IMR-90 (cell line): ENCODE measurements at places on chromosomes 5 and 9. TPM values are rescaled to one million over a fixed set of nuclear protein-coding genes. Genes with fewer than 3 reads are reported as not detected.

DNA sequence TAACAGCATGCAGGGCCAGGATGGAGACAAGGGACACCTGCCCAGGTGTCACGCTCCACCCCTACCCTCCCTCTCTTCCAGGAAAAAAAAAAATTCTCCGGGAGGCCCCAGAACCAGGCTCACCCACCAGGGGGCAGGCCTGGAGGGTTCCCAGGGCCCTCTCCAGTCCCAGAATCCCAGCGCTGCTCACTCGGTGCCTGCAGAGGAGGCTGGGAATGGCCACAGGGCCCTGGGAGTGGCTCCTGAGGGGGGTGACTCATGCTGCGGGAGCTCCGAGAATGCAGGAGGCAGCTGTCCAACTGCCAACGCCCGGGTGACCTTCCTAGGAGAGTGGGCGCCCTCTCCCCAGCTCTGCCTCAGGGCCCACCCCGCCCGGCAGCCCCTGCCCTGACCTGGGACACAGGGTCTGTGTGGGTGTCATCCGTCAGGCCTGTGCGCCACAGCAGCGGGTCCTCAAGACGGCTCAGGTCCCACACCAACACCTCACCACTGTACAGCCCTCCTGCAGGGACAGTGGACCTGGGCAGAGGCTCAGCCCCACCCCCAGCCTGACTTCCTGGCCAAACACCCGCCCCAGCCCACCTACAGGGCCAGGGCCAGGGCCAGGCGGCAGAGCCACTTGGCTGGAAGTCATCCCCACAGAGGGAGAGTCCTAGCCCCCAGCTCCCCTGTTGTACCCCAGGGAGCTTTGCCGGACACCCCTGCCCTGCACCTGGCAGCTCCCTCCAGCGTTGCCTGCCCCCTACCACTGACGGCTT, 21.2 kb downstream of the DYNC2I2 start:
- peak; percentile 94 for DNase-seq

DNA sequence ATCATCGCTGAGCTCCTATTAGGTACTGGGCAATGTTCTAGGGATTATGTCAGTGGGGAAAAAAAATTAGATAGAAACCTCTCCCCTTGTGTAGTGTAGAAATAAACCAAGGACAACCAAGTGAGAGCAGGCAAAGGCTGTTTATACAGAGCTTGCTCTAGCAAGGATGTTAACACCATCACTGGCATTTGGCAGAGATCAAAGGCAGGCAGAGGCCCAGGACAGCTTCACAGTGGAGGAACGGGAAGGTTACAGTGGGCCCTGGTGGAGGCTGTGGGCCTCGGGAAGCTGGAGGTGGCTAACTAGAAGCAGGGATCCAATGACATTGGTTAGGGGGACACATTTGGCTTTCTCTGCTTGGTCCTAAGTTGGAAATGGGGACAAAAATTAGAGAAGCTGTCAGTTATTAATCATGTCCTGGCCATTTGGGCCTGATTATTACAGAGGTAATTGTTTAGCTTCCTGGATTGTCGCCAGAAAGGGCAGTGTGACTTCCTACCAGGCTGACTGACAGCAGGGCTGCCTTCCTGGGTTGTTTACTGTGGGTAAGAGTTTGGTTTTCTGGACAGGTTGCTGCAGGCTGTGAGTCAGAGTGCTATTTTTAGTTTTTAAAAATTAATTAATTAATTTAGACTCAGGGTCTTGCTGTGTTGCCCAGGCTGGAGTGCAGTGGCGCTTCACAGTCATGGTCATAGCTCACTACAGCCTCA, 259.3 kb downstream of the ROR2 start:
- DNase-seq, result no peak

DNA sequence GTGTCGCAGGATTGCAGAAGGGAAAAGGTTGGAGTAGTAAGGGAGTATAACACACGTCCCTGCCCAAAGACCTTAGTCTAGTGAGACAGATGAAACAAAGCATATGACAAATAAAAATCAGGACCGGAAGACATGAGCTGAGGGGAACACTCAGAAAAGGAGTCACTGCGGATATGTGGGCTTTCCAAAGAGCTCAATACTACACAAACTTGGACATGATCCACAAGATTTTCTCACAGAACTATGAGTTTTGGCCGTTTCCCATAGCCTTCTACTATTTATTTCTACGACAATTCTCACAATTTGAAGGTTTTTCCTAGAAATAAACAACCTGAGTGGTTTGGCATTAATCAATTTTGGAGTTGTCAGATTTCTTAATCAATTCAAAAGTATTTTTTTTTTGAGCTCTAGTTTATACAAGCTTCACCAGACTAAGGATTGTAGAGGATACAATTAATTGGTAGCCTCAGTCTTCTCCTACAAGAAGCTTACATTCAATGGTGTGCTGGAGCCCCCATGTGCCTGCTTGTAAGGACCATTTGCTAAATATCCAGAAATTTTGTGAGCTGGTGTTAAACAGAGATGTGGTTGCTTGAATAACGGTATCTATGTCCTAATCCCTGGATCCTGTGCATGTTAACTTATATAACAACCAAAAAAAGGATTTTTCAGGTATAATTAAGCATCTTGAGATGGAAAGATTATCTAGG, 91.4 kb downstream of the ADAMTS12 start:
- no peak for DNase-seq

DNA sequence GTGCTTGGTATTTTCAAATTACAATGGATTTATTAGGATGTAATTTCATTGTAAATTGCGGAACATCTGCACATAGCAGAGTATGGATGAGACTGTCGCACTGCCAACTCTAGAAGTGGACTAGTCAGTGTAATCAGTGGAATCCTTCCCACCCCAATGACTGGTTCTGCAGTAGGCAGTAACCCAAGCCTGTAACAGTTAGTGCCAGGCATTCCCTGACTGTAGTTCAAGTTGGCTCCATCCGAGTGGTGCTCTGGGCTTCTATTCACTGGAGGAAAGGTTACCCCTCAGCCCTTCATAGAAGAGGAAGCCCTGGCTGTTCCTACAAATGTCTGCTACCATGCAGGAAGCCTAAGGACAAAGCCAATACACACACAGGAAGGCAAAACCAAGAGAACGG, 23.2 kb downstream of the AK3 start:
- no peak for DNase-seq

- DNase-seq, result no peak
Measured at GRCh38 chr5:102834438-102834964, 79.4 kb downstream of the PAM start.

GRCh38 chr5:144201588-144201987, 30.9 kb downstream of the KCTD16 start:
- DNase-seq, result no peak

GRCh38 chr9:4862506-4863250, 69.9 kb downstream of the RCL1 start:
- peak; percentile 51 for DNase-seq

GRCh38 chr5:141095263-141095641, 837 bp downstream of the PCDHB2 start:
- DNase-seq, result no peak

DNA sequence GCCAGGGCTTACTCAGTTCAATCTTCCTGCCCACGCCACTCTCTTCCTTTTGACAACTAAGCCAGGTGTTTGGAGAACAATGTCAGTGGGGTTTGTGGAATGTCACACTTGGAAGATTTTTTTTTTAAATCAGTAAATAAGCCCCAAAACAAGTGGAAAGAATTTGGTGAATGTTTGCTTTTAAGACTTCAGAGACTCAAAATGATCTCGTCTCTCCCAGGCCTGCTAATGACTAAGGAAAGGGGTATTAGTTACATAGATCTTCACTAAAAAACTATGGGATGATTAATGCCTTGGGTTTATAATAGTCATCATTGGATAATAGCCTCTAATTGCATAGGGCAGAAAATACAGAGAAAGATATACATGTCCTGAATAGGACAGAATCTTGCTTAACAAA, 166.4 kb downstream of the DMRT2 start:
- DNase-seq, result peak; percentile 18

DNA sequence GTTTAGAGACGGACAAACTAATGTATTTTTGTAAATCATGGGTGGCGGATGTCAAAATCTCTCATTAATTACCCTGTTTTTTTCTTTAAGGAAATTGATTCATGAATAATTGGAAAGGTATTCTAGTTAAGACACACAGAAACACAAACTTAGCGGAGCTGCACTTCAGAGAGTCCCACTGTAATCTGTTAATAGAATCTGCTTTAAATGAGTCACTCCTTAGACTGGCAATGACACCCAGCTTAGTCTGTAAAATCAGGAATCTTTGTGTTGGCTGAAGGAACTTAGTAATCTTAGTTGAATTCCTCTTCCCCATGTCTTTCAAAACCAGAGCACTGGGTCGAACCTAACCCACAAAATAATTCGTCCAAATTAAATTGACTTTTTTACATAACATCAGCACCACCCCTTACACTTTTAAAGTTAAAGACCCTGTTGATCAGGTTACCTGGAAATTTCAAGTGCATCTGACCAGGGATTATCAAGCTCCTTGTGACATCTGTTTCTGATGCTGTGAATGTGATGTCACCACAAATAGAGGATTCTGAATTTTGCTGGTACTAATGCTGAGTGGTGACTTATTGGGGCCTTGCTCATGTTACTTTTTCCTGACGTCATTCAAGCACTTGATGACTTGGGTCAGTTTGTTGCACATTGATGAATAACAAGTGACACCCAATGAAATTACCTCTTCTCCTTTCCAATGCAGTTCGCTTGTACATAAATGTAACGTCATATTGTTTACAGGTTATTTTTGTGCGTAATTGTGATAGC, 313.6 kb downstream of the KCTD16 start:
- DNase-seq, result peak; percentile 67

GRCh38 chr5:104353371-104353770, 790.8 kb upstream of the NUDT12 start:
- no peak for DNase-seq

- DNase-seq, result no peak
Measured at GRCh38 chr5:14504332-14504727, 77.3 kb upstream of the OTULINL start.

- no peak for DNase-seq
Measured at GRCh38 chr5:172200476-172200875, 6.5 kb downstream of the EFCAB9 start.

- DNase-seq, result peak; percentile 41
Measured at GRCh38 chr5:164663198-164663989, 1158.0 kb downstream of the MAT2B start.

DNA sequence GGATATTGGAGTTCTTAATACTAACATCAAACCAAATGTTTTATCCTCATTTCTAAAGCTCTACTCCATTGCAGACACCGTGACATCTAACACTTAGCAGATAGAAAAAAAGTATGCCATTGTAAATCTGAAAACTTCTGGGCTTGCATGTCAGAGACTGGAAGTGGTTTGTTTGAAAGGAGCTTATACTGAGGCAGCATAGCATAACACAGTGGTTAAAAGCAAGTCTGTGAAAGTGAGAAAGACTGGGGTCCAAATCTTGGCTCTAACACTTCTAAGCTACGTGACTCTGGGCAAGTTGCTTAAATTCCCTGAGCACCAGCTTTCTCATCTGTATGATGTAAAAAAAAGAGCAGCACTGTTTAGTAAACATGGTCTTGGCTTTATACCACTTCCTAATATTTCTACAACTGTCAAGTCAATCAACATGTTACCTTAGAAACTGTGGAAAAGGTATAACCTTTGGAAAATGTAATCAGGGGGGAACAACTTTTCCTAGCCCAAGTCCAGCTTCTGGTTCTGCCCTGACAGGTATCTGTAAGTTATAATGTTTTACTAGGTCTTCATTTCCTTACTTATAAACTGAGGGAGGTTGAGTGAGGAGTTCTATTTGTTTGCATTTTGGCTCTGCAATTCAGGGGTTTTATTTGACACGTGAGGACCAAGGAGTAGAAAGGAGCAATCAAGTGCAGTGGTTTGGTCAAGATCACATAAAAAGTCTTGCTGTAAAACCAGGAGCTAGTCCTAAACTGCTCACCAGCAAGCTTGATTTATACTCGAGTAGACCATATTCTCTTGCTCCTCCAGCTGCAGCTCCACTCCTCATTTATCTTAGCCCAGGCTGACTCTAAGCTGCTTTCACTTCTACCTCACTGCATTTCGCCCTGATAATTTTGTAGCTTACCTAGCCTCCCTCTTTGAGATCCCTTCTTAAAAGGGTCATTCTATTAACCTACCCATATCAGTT, 541.0 kb downstream of the RAB3C start:
- peak; percentile 41 for DNase-seq

GRCh38 chr5:154410786-154411185, 35.0 kb upstream of the SAP30L start:
- no peak for DNase-seq

GRCh38 chr5:106584268-106584667, 1086.5 kb downstream of the EFNA5 start:
- DNase-seq, result no peak

DNA sequence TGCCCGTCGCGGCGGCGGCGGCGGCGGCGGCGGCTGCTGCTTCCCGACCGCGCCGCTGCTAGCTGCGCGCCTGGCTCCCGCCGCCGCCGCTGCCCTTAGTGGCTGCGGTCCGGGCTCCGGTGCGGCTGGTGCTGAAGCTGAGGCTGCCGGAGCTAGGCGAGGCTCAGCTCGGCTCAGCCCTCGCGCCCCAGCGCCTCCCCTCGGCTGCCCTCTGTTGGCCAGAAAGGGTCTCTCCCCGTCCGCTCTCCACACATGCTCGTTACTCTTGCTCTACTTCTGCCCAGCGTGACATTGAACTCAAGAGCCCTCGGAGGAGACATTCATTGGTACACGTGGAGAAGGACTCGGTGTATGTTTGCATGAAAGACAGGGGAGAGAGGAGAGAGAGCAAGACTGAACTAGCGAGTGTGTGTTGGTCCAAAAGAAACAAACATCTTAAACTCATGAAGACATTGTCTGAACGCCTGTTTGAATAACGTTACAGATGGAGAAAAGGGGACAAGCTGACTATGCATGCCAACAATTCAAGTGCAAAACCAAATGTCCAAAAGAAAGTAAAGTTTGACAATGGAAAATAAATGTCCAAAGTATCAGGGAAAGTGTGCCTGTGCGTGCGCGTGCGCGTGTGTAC, at the start of gene HCN1:
HCN1 (minus strand) TSS at position 175 of the 631 bp plus-strand sequence.
- peak; percentile 32 for DNase-seq

DNA sequence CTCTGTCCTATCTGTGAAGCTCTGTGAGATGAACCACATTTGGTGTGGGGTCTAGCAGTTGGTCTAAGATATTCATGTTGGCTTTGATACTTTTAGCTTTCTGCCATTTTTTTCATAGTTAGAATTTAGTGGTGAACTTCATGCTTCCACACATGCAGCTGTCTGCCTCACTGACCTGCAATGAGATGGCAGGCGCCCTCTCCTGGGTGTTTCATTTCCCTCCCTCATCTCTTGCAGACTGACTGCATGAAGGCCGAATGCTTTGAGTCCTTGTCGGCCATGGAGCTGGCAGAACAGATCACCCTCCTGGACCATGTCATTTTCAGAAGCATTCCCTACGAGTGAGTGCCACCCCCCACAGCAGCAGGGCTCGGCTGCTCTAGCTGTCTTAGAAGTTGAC, 26.1 kb upstream of the CKMT2 start:
- DNase-seq, result peak; percentile 22

GRCh38 chr5:165333623-165334022, 1828.2 kb downstream of the MAT2B start:
- no peak for DNase-seq

ZDHHC11 gene
- total RNA-seq, result 0.28 and 0.36 TPM in 2 replicates

CHSY3 gene
- 1.3 and 1.4 TPM in 2 replicates for total RNA-seq

CORO2A gene
- total RNA-seq, result 1.9 and 2.2 TPM in 2 replicates

ZNF366 gene
- not detected in 2 replicates for total RNA-seq

C5orf52 gene
- total RNA-seq, result not detected in 2 replicates

TYRP1 gene
- 0.83 and 0.90 TPM in 2 replicates for total RNA-seq

GADD45G gene
- total RNA-seq, result not detected in 2 replicates

CARD9 gene
- total RNA-seq, result 0.36 and 1.1 TPM in 2 replicates

PSMD5 gene
- 25.6 and 38.9 TPM in 2 replicates for total RNA-seq

CDC20B gene
- total RNA-seq, result not detected in 2 replicates

MARCOL gene
- total RNA-seq, result not detected in 2 replicates

SLC34A3 gene
- total RNA-seq, result not detected in 2 replicates

UBE2QL1 gene
- total RNA-seq, result not detected in 2 replicates
